ENCODE measurements at places on chromosomes 2 and 18.

DNA sequence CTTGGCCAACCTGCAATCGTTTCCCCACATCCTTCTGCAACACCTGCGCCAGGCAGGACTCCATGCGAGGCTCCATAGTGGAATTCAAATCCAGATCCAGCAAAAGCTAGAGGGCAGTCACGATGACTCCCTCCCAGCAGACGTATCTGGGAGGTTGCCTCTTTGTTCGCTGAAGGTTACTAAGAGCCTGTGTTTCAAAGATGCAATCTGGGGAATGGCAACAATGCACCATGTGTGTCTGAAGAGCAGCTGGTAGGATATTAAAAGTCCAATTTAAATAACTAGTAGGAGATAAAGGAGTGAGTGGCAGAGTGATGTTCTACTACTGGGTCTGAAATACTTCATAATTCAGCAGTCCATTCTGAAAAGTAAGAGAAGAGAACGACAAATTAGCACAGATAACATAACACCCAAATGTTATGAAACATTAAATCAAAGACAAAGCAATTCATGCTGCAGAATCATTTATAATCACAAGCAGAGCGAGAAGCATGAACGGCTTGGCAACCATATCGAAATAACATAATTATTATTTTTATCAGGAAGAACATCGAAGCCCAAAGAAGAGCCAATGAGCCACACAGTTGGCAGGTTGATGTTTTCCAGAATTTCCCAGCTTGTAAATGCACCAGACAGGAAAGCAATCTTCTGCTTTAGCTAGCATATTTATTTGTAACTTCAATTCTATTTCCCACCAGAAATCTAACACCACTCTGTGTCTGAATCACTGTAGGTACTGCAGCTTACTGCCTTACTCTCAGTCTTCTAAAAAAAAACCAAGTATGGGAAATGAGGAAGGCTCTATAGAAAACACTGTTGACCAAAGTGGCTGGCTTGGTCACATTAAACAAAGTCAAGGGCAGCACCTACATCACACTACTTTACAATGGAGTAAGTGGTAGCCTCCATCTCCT lies 43.2 kb downstream of the CLASP1 start:
- DNase-seq = no peak

DNA sequence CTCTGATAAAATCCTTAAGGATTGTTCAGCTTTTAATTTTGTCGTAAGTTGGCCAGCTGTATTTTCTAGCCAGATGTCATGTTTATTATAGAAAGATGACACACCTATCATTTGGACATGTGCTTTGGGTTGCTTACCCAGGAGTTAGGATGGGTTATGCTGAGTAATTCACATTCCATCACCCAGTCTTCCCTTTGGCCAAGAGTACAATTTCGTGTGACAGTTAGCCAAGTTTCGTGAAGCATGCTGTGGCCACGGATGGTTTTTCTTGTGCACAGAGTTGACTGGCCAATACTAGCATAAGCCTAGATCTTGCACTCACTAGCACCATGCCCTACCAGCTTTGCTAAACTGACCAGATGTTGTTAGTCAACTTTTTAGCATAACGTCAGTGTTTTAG lies 5.8 kb downstream of the MAPRE3 start:
- DNase-seq = no peak

DNA sequence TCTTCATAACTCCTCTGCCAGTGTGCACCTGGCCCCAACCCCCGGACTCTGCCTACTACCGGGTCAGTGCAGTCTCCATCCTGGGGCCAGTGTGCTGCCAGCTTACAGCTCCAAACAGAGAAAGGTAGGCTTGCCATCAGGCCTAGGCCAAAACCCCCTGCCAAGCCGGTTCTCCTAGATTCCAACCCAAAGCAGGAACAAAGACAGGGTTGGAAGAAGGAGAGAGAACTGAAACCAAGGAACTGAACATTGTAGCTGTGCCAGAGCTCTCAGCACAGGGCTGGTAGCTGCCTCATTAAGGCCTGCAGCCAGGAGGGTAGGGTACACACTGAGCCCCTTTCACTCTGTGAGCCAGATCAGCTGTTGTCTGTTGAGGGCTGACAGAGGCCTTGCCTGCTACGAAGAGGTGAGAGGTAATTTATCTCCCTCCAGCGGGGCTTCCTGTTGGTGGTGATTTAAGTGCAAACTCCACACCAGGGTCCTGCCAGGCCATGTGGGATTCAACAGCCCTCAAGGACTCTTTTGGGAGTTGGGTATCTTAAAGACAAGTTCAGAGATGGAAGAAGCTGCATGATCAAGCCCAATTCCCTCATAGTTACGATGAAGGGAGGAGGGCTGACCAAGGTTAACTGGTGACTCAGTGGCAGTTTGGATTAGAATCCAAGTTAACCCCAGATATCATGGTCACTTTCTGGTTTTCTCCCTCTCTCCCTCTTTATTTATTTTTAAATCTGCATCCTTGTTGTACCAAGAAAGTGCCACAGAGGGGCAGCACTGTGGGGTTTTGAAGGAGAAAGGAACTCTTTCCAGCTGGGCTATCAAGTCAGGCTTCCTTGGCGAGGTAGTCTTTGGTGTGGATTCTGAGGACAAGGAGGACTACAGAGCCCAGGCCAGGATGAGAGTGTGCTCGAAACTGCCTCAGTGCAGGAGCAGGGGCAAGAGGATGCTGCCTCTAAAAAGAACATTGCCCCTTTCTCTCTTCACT lies 48.1 kb downstream of the CYRIA start:
- DNase-seq = no peak

GRCh38 chr2:42296226-42296625 lies 64.8 kb downstream of the COX7A2L start:
- DNase-seq = no peak

- peak; percentile 20 for DNase-seq
These were observed 97.9 kb upstream of the GPR45 start for GRCh38 chr2:105143467-105144151.

DNA sequence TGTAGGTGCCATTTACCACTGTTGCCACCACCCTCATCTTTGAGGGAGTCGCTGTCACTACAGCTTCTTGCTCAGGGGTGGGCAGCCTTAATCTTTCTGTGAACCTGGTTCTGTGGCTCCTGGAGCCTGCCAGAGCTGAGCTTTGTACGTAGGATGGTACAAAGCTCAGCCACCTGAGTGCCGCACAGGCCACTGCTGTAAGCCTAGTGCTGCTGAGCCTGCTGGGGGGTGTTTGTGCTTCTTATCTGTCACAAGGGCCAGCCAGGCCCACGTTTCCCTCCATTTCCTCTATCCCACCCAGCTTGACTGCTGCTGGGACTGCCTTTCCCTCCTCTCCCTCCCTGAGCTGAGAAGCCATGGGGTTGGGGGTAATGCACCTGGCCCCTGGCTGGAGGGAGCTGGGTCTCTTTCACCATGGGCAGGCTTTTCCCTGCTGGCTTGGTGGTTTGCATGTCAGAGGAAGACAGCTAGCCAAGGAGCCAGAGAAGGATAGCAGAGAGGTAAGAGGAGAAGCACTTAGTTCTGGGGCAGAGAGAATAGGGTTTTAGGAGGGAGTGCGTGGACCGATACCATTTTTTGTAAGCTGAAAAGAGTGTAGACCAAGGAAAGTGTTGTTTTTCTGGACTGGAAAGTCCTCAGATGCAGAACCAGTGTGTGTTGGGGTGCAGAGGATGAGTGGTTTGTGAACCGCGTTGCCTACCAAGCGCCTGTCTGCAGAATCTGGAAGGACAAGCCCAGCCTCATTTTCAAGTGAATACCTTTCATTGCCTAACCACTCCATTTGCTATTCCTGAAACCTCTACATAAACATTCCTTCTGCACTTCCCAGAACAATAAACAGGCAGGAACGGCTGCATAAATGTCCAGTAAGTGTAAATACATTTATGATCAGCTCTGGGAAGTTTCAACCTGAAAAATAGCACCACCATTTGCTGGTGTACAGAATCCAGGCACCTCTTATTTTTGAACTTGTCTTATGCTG lies 45.1 kb upstream of the FHL2 start:
- DNase-seq = no peak

Data from CD4-positive, alpha-beta T cell treated with Interleukin-4 for 4 hours (primary cell).